ENCODE measurements at places on chromosomes 3 and 15. TPM values are rescaled to one million over a fixed set of nuclear protein-coding genes. Genes with fewer than 3 reads are reported as not detected.

Gene RETNLB
- not detected for polyA plus RNA-seq

Gene SNURF
- polyA plus RNA-seq, result 17.8 TPM

Gene DRD3
- not detected for polyA plus RNA-seq

Gene TNFAIP8L3
- 0.08 TPM for polyA plus RNA-seq

Gene CPN2
- polyA plus RNA-seq, result not detected

Gene IQSEC1
- polyA plus RNA-seq, result 6.2 TPM

Gene FANCD2OS
- not detected for polyA plus RNA-seq

Gene ZDHHC23
- polyA plus RNA-seq, result 3.7 TPM

Gene RCN2
- polyA plus RNA-seq, result 78.6 TPM

Gene CCRL2
- polyA plus RNA-seq, result not detected

Gene IVD
- polyA plus RNA-seq, result 54.2 TPM

Gene OCA2
- polyA plus RNA-seq, result 0.10 TPM

Gene TEX264
- polyA plus RNA-seq, result 82.1 TPM

Gene SUSD5
- 0.97 TPM for polyA plus RNA-seq

Gene RUVBL1
- 140 TPM for polyA plus RNA-seq

Gene RASGRP1
- 0.03 TPM for polyA plus RNA-seq

Gene EPHB3
- 2.1 TPM for polyA plus RNA-seq

Gene SEMA3B
- polyA plus RNA-seq, result 14.9 TPM

Gene LRRC2
- 0.23 TPM for polyA plus RNA-seq

Gene PRICKLE2
- 1.1 TPM for polyA plus RNA-seq

Gene TICRR
- polyA plus RNA-seq, result 2.0 TPM

Gene TUSC7
- not detected for polyA plus RNA-seq

Gene DUOX1
- polyA plus RNA-seq, result not detected

Gene SUCNR1
- polyA plus RNA-seq, result 1.5 TPM

Gene HES1
- polyA plus RNA-seq, result 152 TPM

Gene MKRN3
- 4.7 TPM for polyA plus RNA-seq

Gene GREM1
- polyA plus RNA-seq, result 46.4 TPM

Gene C3orf85
- not detected for polyA plus RNA-seq

Gene RBP2
- polyA plus RNA-seq, result not detected

Gene ARL6
- polyA plus RNA-seq, result 5.1 TPM

Gene HEXA
- polyA plus RNA-seq, result 251 TPM

Gene ANKUB1
- not detected for polyA plus RNA-seq

Data from SK-N-SH (cell line).